Vagina (tissue), 2 donors: ENCODE measurements at places on chromosomes 7 and 10. TPM values are rescaled to one million over a fixed set of nuclear protein-coding genes. Genes with fewer than 3 reads are reported as not detected.

DNA sequence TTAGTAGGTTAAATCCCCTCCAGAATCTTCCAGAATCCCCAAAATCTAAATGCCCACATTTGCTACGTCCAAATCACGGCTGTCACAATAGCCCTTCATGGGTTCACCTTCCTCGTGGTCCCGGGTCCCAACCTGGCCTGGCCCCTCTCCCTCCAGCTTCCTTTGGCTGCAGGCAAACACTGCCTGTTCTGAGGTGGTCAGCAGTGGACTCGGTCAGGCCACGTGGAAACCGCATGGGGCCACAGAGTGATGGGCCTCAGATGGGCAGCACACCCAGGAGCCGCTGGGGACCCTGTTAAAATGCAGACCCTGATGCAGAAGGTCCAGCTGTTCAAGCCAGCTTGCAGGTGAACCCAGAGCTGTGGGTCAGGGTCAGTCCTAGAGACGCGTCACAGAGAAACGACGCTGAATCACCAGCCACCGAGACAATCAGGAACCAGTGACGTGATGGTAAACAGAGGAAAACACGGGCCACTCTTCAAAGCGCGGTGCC lies 588.6 kb downstream of the DNAJB6 start:
- H3K36me3 ChIP-seq, result no peaks in the 10 kb centered on the region
- no peak overlapping the region for H3K4me3 ChIP-seq
- no peaks in the 10 kb centered on the region for H3K27me3 ChIP-seq
- H3K4me1 ChIP-seq, result no peaks in the 10 kb centered on the region
- DNase-seq, result peak; percentile 61

DNA sequence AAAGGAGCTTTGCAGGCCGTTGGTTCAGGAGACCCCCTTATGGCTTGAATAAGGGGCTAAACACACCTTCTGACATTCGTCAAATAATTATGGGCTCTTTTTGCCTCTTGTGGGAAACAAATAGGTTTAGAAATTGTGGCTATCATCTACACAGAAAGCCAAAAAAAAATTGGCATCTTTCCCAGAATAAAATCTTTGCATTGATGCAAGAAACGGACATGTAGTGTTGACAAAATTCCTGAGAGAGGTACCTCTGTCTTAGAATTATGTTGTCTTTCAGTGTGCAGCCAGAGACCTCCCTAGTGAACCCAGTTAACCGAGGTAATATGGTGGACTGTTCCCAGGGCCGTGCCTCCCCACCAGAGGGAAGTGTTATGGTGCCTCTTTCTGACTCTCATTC lies 283.9 kb downstream of the SDHAF3 start:
- H3K27me3 ChIP-seq, result no peaks in the 10 kb centered on the region
- no peak overlapping the region for H3K27ac ChIP-seq
- DNase-seq, result no peak
- no peaks in the 10 kb centered on the region for H3K36me3 ChIP-seq

DNA sequence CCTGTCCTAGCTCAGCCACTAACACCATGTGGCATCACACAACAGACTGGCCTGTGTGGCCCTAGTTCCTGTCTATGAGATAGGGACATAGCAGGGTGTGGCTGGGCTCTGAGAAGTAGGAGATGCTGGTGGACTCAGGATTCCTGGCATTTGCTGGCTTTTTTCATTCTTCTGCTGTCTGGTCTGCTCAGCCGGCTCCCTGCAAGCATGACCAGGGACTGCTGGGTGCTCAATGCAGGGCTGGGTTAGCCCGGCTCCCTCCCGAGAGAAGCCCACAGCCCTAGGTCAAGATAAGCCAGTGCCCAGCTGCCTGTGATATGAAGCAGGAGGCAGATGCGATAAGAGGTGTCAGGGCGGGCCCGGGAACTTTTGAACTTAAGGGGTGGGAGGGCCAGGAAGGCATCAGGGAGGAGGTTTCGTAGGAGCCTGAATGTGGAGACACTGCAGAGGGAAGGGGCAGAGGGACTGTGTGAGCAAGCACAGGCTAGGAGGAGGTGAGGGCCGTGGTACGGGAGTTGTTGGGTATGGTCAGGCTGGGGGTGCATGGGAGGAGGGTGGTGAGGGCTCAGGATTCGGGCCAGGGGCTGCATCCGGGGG lies 3.5 kb downstream of the AQP1 start:
- H3K36me3 ChIP-seq, result no peaks in the 10 kb centered on the region
- no peak for DNase-seq
- H3K27me3 ChIP-seq, result no peaks in the 10 kb centered on the region
- peak overlapping the region; percentile 63 for H3K27ac ChIP-seq
- H3K4me1 ChIP-seq, result peaks cover 28% of the 10 kb centered on the region

GRCh38 chr7:29330136-29330535 lies 135.6 kb downstream of the CHN2 start:
- no peak overlapping the region for H3K4me3 ChIP-seq
- no peaks in the 10 kb centered on the region for H3K36me3 ChIP-seq
- no peaks in the 10 kb centered on the region for H3K27me3 ChIP-seq
- H3K27ac ChIP-seq, result no peak overlapping the region

Gene UROS
- 20.9 TPM for total RNA-seq

- H3K36me3 ChIP-seq, result no peaks in the 10 kb centered on the region
- H3K4me1 ChIP-seq, result peaks cover 19% of the 10 kb centered on the region
- DNase-seq, result no peak
Measured at GRCh38 chr10:3857318-3857717, 72.3 kb upstream of the KLF6 start.

Gene CDH23
- total RNA-seq, result 10.3 TPM

DNA sequence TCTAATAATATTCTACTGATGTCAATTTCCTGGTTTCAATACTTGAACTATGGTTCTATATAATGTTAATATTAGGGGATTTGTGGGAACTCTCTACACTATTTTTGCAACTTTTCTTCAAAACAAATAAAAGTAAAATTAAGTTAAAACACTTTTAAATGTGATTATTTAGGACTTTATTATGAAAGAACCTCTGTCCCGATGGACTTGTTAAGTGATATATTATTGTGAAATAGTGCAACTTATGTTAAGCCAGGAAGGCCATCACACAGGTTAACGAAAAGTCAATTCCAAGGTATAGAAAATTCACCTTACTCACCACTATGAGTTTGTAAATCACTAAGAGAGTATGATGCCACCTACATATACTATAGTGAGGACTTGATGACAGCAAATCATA lies 79.2 kb downstream of the IMMP2L start:
- H3K4me3 ChIP-seq, result no peak overlapping the region
- no peaks in the 10 kb centered on the region for H3K4me1 ChIP-seq
- no peaks in the 10 kb centered on the region for H3K27me3 ChIP-seq
- H3K36me3 ChIP-seq, result no peaks in the 10 kb centered on the region
- no peak for DNase-seq

GRCh38 chr10:111934931-111935330 lies 248.6 kb downstream of the GPAM start:
- H3K4me3 ChIP-seq, result no peak overlapping the region
- H3K27me3 ChIP-seq, result no peaks in the 10 kb centered on the region
- no peaks in the 10 kb centered on the region for H3K36me3 ChIP-seq
- H3K4me1 ChIP-seq, result no peaks in the 10 kb centered on the region

DNA sequence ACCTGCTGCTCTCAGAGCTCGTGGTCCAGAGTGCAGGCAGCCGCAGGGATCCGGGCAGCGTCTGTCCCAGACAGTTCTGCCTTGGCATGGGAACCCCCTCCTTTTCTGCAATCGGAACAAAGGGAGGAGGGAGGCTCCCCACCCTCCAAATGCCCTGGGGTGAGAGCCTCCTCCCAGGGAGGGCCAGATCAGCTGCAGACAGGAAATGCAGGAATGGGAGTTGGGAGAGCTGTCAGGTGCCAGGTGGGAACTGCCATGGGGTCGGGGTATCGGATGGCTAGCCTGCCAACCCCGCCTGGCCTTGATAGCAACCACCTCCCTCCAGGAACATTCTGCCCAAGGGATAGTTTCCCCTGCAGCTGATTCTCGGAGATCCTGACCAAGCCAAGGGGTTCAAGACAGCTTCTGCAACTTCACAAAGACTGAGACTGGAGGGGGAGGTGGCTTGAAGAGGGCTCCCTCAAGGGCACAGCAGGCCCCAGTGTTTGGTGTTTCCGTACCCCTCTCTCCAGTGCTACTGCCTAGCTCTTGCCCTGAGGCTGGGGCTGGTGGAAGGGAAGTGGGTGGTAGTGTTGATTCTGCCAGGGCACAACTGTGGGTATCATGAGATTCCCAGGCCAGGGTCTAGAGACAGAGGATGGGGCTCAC lies at the start of gene CALML5:
TSS of gene CALML5 (minus strand) at position 78 of the 648 bp plus-strand sequence. CDS start 132 bp downstream, outside the sequence.
- no peak for DNase-seq
- no peak within 1 kb of the TSS for H3K27ac ChIP-seq
- H3K27me3 ChIP-seq, result no peaks in the 10 kb centered on the region
- H3K4me1 ChIP-seq, result peaks cover 35% of the 10 kb centered on the region
- peak within 1 kb of the TSS; percentile 28 for H3K4me3 ChIP-seq

DNA sequence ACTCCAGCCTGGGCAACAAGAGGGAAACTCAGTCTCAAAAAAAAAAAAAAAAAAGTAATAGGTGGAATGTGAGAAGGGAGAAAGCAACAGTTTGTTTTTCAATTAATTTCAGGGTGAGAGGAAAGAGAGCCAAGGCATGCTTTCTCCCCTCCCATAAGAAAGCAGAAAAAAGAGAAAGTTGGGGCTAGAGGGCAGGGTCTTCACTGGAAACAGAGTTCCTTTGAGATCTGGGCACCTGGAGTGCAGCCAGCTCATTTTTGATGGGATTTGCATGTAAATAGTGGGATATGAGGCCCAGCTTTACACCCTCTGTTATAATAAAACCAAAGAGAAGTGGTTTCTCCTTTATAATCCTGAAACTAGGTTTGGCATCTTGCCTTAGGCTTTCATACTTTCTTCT lies 13.8 kb upstream of the STOX1 start:
- H3K36me3 ChIP-seq, result no peaks in the 10 kb centered on the region
- H3K4me1 ChIP-seq, result no peaks in the 10 kb centered on the region
- H3K27me3 ChIP-seq, result no peaks in the 10 kb centered on the region
- DNase-seq, result no peak
- no peak overlapping the region for H3K4me3 ChIP-seq

- no peaks in the 10 kb centered on the region for H3K27me3 ChIP-seq
- H3K4me1 ChIP-seq, result peaks cover 3% of the 10 kb centered on the region
- no peak overlapping the region for H3K27ac ChIP-seq
- no peaks in the 10 kb centered on the region for H3K36me3 ChIP-seq
- no peak for DNase-seq
Measured at GRCh38 chr7:25391295-25391861, 163.1 kb upstream of the NPVF start.

- peaks cover 92% of the 10 kb centered on the region for H3K36me3 ChIP-seq
- H3K27me3 ChIP-seq, result no peaks in the 10 kb centered on the region
- no peak overlapping the region for H3K27ac ChIP-seq
- H3K4me3 ChIP-seq, result no peak overlapping the region
- no peak for DNase-seq
Measured at GRCh38 chr10:99880080-99880835, 97.8 kb downstream of the ABCC2 start.

Gene GIMAP2
- total RNA-seq, result 9.6 TPM
